ENCODE measurements at places on chromosomes 6 and 20. TPM values are rescaled to one million over a fixed set of nuclear protein-coding genes. Genes with fewer than 3 reads are reported as not detected.

Gene SNAP91
- total RNA-seq: 0.47 TPM

Gene HSPA1L
- 1.4 TPM for total RNA-seq

Gene TMC2
- not detected for total RNA-seq

Gene PNRC1
- 239 TPM for total RNA-seq

Gene FNDC11
- total RNA-seq: not detected

Gene RAMACL
- 0.57 TPM for total RNA-seq

Gene TMEM242
- total RNA-seq: 17.9 TPM

Gene FNDC1
- total RNA-seq: 3.4 TPM

Gene LST1
- total RNA-seq: 3.8 TPM

Gene RAB32
- 2.7 TPM for total RNA-seq

Gene TFAP2D
- not detected for total RNA-seq

Gene MEP1A
- not detected for total RNA-seq

Gene SIRPA
- total RNA-seq: 27.4 TPM

Gene CRIP3
- total RNA-seq: 70.9 TPM

DNA sequence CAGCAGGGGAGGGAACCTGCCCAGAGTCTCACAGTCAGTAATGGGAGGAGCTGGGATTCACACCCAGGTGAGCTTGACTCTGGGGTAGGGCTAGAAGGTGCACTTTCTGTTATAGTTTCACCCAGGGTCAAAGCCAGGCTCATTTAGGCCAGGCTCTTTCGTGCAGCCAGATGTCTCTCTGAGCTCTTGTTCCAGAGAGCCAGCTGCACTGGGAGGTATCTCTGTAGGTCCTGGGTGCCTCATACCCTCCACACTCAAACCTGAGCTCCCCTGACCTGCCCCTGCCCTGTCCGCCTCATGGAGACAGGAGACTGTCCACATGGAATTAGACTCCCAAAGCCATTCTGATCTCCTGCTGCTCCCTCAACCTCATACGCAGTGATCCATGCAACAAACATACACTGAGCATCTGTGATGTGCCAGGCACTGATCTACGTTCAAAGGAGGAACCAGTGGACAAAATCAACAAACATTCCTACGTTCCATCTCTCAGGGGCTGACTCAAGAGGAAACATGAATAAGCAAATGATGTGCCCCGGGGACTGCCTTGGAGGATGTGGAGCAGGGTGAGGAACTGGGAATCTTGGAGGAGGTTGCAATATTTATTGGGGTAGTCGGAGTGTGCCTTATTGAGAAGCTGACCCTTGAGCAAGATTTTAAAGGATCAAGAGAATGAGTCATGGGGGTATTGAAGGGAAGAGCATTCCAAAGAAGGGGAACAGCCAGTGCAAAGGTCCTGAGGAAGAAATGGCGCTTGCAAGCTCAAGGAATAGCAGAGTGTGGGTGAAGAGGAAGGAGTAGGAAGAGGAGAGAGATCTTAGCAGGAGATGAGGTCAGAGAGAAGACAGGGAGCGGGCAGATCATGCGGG is 71.3 kb upstream of the TOX2 start:
- peaks cover 5% of the 10 kb centered on the region for H3K27me3 ChIP-seq
- no peak overlapping the region for H3K27ac ChIP-seq
- no peak for DNase-seq
- peaks cover 5% of the 10 kb centered on the region for H3K4me1 ChIP-seq
- no peaks in the 10 kb centered on the region for H3K36me3 ChIP-seq

- no peak for DNase-seq
- H3K4me3 ChIP-seq: no peak overlapping the region
These were observed 20.9 kb upstream of the STK35 start for GRCh38 chr20:2080532-2081224.

- H3K27me3 ChIP-seq: no peaks in the 10 kb centered on the region
- H3K4me1 ChIP-seq: peaks cover 10% of the 10 kb centered on the region
- DNase-seq: no peak
- H3K4me3 ChIP-seq: no peak overlapping the region
These were observed 38.0 kb upstream of the TASP1 start for GRCh38 chr20:13676682-13677081.

- DNase-seq: no peak
- H3K27me3 ChIP-seq: no peaks in the 10 kb centered on the region
- no peaks in the 10 kb centered on the region for H3K36me3 ChIP-seq
- no peak overlapping the region for H3K27ac ChIP-seq
- no peaks in the 10 kb centered on the region for H3K4me1 ChIP-seq
- H3K4me3 ChIP-seq: no peak overlapping the region
These were observed 105.2 kb downstream of the CDK19 start for GRCh38 chr6:110710115-110710514.

DNA sequence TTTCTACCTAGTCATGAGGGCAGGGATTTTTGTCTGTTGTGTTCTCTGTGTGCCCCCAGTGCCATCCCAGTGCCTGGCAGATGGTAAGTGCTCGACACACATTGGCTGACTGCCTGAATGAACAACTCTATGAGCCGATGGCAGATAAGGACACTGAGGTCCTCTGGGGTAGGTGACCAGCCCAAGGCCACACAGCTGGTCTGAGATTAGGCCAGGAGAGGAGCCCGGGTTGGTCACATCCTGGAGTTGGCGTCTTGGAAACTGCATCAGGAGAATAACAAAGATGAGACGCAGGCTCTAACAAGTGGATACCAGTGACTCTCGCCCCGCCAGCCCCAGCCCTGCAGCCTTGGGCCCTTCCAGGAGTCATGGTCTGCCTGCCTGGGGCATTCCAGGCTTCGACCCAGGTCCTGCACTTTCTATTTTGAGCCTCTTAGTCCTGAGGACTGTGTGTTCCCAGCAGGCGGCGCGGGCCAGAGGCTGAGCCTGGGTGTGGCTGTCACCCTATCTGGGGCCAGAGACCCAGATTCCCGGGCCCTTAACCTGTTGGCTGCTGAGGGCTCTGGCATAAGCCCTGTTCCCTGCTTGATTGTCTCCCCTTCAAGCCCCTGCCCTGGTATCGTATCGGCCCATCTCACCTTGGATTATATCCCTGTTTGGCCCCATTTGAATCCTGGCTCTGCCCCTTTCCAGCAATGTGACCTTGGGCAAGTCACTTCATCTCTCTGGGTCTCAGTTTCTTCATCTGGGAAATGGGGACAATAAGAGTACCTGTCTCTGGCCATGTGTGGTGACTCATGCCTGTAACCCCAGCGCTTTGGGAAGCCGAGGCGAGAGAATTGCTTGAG is 88.3 kb downstream of the CEBPB start:
- peak; percentile 84 for DNase-seq
- no peak overlapping the region for H3K4me3 ChIP-seq
- H3K36me3 ChIP-seq: no peaks in the 10 kb centered on the region
- peaks cover 27% of the 10 kb centered on the region for H3K4me1 ChIP-seq
- H3K27me3 ChIP-seq: no peaks in the 10 kb centered on the region
- H3K27ac ChIP-seq: peak overlapping the region; percentile 75

DNA sequence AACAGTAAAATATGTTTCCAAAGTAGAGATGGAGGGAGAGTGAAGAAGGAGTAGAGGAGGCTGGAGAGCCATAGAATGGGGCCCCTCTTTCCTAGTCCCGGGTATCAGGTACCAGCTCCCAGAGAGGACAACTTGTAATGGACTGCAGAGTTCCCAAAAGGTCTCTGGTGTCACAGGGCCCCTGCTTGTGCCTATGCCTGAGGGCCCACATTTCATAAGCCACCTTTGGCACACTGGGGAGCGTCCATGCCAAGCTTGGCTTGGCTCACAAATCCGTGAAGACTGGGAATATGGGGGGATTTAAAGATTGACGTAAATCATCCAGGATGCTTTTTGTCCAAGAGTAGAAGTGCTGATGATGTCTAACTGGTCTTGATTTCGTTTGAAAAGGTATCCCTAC is 16.4 kb upstream of the SLC22A3 start:
- no peak overlapping the region for H3K4me3 ChIP-seq
- no peaks in the 10 kb centered on the region for H3K4me1 ChIP-seq
- H3K36me3 ChIP-seq: no peaks in the 10 kb centered on the region
- DNase-seq: no peak
- no peaks in the 10 kb centered on the region for H3K27me3 ChIP-seq

GRCh38 chr20:34941226-34941625 is 14.4 kb downstream of the GSS start:
- no peaks in the 10 kb centered on the region for H3K36me3 ChIP-seq
- DNase-seq: no peak
- no peaks in the 10 kb centered on the region for H3K27me3 ChIP-seq
- no peak overlapping the region for H3K27ac ChIP-seq

DNA sequence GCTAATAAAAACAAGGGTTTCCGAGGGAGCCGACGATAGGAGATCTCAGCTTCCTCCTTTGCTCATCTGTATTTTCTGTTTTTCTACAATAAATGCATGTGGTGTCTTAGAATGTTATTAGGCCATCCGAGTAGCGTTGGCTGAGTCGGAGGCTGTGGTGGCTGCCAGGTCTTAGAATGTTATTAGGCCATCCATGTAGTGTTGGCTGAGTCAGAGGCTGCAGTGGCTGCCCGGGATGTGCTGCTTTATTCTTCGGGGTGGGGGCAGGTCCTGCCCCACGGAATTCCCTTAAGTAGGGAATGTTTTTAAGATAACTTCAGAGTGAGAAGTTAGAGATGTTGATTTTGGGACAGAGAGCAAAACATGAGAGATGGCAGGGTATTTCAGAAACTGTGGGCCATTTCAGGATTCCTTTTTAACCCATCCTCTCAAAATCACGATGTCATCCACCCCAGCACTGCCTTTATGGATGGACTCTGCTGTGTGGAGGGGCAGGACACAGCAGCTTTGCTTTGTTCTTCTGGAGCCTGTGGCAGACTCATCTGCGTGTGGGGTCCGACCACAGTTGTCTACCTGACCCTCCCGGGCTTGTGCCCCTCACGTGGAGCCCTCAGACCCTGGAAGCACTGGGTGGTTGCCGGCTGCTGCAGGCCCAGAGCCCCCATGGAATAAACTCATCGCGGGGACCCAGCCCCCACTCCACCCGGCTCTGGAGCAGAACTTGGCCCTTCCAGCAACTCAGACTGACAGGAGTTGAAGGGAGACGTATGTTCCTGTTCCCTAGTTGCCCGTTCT is 20.4 kb downstream of the OSBPL2 start:
- H3K27ac ChIP-seq: no peak overlapping the region
- no peaks in the 10 kb centered on the region for H3K4me1 ChIP-seq
- no peaks in the 10 kb centered on the region for H3K27me3 ChIP-seq
- peaks cover 18% of the 10 kb centered on the region for H3K36me3 ChIP-seq
- no peak for DNase-seq

GRCh38 chr6:40535819-40536380 is 51.3 kb downstream of the LRFN2 start:
- no peaks in the 10 kb centered on the region for H3K4me1 ChIP-seq
- no peak for DNase-seq
- H3K36me3 ChIP-seq: no peaks in the 10 kb centered on the region
- H3K4me3 ChIP-seq: no peak overlapping the region

DNA sequence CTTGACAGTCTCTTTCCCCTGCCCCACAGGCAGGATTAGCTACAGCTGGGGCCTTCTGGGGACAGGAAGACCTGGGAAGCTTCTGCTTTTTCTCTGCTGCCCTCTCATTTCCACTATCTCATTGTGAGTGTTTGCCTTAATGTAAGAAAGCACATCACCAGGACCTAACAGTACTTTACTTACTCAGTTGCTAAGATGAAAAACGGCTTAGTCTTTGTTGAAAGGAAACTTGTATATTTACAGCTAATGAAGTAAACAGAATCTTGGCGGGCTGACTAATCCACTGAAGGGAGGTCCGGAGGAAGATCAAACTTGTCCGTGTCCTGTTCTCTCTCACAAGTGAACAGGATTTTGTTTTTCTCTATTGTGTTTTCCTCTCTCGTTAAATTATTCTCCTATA is 128.6 kb downstream of the SOD2 start:
- no peaks in the 10 kb centered on the region for H3K36me3 ChIP-seq
- no peak for DNase-seq
- H3K4me1 ChIP-seq: no peaks in the 10 kb centered on the region
- H3K27ac ChIP-seq: no peak overlapping the region

GRCh38 chr6:4861564-4861963 is 85.4 kb downstream of the CDYL start:
- H3K4me3 ChIP-seq: no peak overlapping the region
- no peaks in the 10 kb centered on the region for H3K36me3 ChIP-seq
- H3K4me1 ChIP-seq: peaks cover 6% of the 10 kb centered on the region

- H3K27me3 ChIP-seq: no peaks in the 10 kb centered on the region
- H3K4me3 ChIP-seq: no peak overlapping the region
- H3K4me1 ChIP-seq: no peaks in the 10 kb centered on the region
- H3K27ac ChIP-seq: no peak overlapping the region
- no peaks in the 10 kb centered on the region for H3K36me3 ChIP-seq
These were observed 15.7 kb downstream of the RNASET2 start for GRCh38 chr6:166940643-166941068.

DNA sequence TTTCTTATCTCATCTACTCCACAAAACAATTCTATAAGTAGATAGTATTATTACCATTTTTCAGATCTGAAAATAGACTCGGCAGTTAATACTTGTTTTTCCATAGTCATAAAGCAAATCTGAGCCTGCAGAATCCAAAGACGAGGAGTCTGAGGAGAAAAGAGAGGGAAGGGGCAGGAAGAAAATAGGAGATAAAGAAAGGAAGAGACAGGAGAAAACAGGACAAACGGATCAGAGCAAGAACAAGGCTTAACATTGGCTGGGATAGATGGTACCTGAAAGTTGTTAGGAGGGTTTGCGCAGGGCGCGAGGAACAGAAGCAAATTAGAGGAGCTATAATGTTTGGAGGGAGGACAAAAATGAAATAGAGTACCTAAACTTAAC is 639 bp upstream of the PPIL1 start:
- no peaks in the 10 kb centered on the region for H3K27me3 ChIP-seq
- peaks cover 17% of the 10 kb centered on the region for H3K4me1 ChIP-seq
- peaks cover 10% of the 10 kb centered on the region for H3K36me3 ChIP-seq
- H3K27ac ChIP-seq: peak overlapping the region; percentile 37
- peak overlapping the region; percentile 81 for H3K4me3 ChIP-seq
- DNase-seq: no peak

GRCh38 chr6:37990762-37991525 is 171.4 kb downstream of the ZFAND3 start:
- H3K27me3 ChIP-seq: no peaks in the 10 kb centered on the region
- DNase-seq: peak; percentile 8
- no peak overlapping the region for H3K4me3 ChIP-seq
- peak overlapping the region; percentile 28 for H3K27ac ChIP-seq
- no peaks in the 10 kb centered on the region for H3K36me3 ChIP-seq

- H3K4me1 ChIP-seq: peaks cover 83% of the 10 kb centered on the region
- no peak overlapping the region for H3K4me3 ChIP-seq
- no peaks in the 10 kb centered on the region for H3K27me3 ChIP-seq
- DNase-seq: no peak
- H3K36me3 ChIP-seq: no peaks in the 10 kb centered on the region
These were observed 33.0 kb downstream of the RRBP1 start for GRCh38 chr20:17648791-17649730.

- H3K4me3 ChIP-seq: no peak overlapping the region
- no peaks in the 10 kb centered on the region for H3K4me1 ChIP-seq
- no peak overlapping the region for H3K27ac ChIP-seq
- no peaks in the 10 kb centered on the region for H3K27me3 ChIP-seq
These were observed 161.6 kb upstream of the TNFAIP3 start for GRCh38 chr6:137705160-137706082.

- peak overlapping the region; percentile 98 for H3K27ac ChIP-seq
- H3K36me3 ChIP-seq: no peaks in the 10 kb centered on the region
- no peaks in the 10 kb centered on the region for H3K27me3 ChIP-seq
- no peak for DNase-seq
- peak overlapping the region; percentile 37 for H3K4me3 ChIP-seq
- H3K4me1 ChIP-seq: peaks cover 95% of the 10 kb centered on the region
These were observed 123.0 kb downstream of the TCP11 start for GRCh38 chr6:35018182-35018519.

Measured in heart right ventricle (tissue), 16 donors.